Hematopoietic multipotent progenitor cell treated with erythropoietin and hydrocortisone succinate and interleukin-3 and kit ligand, for 8 days (in vitro differentiated cells): ENCODE measurements at places on chromosomes 11 and 22.

- no peak for DNase-seq
These were observed 123.5 kb upstream of the APOA1 start for GRCh38 chr11:116960930-116961329.

DNA sequence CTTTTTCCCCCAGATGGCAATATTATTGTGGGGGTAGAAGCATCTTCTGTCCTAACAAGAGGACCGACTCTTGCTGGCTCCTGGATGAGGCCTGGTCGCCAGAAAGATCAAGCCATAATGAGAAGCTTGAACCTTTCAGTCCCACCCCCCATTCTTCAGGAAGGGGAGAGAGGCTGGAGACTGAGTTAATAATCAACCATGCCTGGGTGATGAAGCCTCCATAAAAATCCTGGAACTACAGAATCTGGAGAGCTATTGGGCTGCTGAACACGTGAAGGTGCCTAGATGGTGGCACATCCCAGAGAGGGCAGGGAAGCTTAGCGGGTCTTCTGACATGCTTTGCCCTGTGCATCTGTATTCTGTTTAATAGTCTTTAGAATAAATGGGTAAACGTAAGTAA lies 16.3 kb downstream of the AP5B1 start:
- DNase-seq, result no peak

GRCh38 chr11:44628730-44629700 lies 63.6 kb downstream of the CD82 start:
- DNase-seq, result no peak

GRCh38 chr11:72578991-72579815 lies 95.0 kb downstream of the PDE2A start:
- DNase-seq, result no peak

- no peak for DNase-seq
These were observed 53.7 kb downstream of the DSCAML1 start for GRCh38 chr11:117743121-117743815.

DNA sequence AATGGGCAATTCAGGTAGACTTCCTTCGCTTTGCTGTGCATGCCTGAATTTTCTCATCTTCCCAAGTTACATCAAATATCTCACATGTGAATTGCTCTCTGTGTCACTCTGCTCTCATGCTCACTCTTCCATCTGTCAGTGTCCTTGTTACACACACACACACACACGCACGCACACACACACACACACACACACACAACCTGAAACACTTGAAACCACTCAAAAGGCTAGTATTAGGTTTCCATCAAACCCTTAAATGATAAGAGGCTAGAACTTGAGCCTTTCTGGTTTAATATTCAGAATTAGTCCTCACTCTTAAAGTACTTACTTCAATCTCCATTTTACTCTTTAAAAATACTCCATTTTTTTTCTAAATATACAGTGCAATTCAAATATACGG lies 282.4 kb downstream of the C11orf87 start:
- DNase-seq, result no peak

DNA sequence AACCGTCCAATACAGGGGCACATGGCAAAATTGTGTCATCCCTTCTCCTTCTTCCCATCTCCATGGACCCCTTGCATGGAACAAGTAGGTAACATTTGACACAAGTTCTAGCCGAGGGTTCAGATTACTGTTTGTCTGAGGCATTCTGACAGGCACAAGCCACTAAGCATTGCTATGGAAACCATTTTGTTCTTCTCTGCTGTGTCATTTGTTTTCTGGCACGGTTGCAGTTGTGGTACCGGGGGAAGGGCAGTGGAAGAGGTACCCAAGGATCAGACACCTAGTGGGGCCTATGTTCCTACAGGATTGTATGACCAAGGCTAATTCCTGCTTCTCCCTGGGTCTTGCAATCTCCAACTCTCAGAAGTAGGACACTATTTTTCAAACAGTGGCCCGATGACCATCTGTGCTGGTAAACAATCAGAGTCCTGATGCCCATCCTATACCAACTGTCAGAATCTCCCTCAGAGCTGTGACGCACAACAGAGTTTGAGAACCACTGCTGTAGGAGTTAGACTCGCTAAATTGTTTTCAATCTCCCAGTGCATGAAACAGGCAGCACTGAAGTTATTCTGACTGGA lies 69.3 kb downstream of the KCNC1 start:
- DNase-seq, result no peak
